NCI-H1930 (cell line): ENCODE measurements at places on chromosomes 6 and 20.

DNA sequence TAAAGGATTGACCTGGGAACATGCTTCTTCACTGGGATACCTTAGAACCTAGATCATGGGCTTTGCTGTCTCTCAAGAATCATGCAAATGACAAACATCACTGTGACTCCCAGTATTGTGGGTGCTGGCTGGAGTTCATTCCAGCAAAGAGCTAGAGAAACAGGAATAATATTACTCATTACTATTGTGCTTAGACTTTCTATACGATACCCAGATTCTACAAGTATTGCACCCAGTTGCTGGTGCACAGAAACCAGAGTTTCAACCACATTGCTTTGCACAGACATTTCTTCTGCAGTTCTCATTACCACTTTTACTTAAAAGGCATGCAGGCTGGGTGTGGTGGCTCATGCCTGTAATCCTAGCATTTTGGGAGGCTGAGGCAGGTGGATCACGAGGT lies 220.4 kb upstream of the ZNF217 start:
- no peak for DNase-seq

- no peak for DNase-seq
These were observed 265.5 kb downstream of the ADGB start for GRCh38 chr6:146864300-146864699.

DNA sequence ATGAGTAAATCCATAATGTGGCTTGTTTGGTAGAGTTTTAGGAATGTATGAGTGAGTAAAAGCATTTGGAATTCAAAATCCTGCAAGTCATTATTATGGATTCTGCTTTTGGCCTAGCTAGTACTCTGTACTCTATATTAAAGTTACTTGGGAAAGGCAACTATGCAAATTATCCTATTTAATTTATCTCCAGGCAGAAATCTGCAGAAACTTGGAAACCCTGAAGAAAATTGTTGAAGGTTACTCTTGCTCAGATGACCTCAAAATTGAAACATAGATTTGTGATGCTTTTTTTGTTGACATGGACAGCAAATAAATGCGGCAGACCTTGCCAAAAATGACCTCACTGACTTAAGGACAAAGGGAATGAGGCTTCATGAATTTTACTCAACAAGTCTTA lies 477.1 kb upstream of the EYS start:
- DNase-seq: no peak

GRCh38 chr20:23165964-23166363 lies 79.8 kb upstream of the CD93 start:
- DNase-seq: no peak

DNA sequence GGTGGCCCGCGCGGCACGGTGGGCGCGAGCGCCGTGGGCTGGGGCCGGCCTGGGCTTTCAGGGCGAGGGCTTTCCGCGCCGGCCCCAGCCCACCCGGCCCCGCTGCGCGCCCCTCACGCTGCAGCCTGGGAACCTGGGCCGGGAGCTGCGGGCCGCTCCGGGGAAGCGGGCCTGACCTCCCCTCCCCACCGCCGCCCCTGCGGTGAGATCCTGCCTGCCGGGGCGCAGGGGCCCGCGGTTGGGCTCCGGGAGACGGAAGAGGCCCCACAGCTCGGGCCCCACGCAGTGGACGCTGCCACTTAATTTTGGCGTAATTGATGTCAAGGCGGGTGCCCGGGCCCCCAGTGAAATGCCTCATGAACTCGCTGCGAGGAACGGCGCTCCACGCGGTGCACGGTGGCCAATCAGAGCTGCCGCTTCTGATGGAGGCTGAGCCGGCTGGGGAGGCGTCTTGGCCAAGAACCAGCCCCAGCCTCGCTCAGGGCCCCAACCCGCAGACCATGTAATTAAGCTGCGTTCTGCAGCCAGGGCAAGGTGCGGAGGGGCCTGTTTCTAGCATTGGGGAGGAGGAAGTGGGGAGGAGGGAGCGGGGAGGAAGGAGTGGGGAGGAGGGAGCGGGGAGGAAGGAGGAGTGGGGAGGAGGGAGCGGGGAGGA lies 96.1 kb upstream of the BHLHE23 start:
- DNase-seq: no peak

DNA sequence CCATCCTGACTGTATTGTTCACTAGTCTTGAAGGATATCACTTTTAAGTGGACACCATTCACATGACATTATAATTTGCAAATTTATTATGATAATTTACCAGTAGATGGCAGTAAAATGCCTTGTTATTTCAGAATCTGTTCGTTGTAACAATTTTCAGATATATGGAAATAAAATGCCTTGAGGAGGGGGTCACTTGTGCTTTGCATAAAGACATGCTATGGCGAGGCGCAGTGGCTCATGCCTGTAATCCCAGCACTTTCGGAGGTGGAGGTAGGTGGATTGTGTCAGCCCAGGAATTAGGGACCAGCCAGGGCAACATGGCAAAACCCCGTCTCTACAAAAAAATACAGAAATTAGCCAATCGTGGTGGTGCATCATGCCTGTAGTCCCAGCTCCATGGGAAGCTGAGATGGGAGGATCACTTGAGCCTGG lies 9.0 kb upstream of the NCOA6 start:
- peak; percentile 9 for DNase-seq

- no peak for DNase-seq
These were observed 4.8 kb downstream of the F13A1 start for GRCh38 chr6:6315660-6316059.

DNA sequence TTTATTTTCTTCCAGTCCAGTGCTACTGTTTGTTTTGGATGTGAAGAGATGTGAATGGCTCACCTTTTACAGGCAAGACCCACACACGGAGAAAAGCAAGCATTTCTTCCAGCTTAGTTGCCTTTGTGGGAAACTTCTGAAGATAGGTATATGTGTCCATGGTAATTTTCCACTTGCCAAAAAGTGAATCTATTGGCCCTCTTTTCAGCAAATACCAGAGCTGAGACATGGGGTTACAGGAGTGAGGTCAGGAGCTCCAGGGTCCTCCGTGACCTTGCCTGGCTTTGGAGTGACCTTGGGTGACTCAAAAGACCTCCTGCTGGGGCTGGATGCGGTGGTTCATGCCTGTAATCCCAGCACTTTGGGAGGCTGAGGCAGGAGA lies 166.7 kb downstream of the SCML4 start:
- no peak for DNase-seq

DNA sequence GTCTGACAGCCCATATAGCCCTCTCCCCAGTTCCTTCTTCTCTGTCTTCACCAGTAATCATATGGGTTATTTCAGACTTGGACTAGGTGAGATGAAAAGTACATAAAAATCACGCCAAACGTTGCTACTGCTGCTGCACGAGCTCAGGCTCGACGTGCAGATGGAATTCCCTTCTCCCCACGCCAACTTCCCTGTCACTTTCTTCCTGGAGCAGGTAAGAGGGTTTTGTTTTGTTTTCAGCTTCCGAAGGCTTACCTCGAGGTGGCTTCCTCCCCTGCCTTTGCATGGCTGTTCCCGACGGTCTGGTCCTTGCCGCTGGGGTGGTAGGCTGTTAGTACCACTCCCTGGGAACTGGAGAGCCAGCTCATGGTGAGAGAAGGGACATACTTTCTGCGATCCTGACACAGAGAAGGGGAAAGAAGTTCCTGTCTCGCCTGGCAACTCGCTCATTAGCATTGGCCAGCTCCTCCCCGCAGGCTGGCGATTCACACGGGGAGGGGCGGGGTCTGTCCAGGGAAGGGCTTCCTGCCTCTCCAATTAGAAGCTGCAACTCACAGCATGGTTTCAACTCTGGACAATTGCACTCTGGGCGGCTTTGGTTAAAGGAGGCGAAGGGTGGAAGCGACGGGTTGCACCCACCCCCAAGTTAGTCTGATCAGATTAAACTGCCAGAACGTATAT lies at the start of gene ARHGAP18:
TSS of gene ARHGAP18 (minus strand) at position 409 of the 681 bp plus-strand sequence. CDS start at position 368, 41 bp downstream.
- DNase-seq: no peak

DNA sequence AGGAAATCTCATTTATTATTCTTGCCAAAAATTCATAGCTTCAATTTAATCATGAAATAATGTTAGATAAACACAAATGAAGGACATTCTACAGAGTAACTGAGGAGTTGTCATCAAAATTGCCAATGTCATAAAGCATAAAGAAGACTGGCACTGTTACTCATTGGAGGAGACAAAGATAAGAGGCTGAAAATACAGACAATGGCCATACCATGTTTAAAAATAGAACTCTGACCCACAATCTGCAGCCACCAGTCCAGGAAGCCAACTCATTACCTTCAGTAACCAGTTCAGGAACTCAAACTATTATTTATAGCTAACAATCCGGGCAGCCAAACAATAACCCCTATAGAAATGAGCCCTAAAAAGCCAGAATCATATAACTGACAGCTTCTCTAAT lies 795.6 kb downstream of the TENT5A start:
- DNase-seq: no peak

- no peak for DNase-seq
These were observed 105.8 kb downstream of the CARMIL1 start for GRCh38 chr6:25384967-25385366.

- DNase-seq: no peak
These were observed 13.2 kb upstream of the SERINC1 start for GRCh38 chr6:122484760-122485159.

DNA sequence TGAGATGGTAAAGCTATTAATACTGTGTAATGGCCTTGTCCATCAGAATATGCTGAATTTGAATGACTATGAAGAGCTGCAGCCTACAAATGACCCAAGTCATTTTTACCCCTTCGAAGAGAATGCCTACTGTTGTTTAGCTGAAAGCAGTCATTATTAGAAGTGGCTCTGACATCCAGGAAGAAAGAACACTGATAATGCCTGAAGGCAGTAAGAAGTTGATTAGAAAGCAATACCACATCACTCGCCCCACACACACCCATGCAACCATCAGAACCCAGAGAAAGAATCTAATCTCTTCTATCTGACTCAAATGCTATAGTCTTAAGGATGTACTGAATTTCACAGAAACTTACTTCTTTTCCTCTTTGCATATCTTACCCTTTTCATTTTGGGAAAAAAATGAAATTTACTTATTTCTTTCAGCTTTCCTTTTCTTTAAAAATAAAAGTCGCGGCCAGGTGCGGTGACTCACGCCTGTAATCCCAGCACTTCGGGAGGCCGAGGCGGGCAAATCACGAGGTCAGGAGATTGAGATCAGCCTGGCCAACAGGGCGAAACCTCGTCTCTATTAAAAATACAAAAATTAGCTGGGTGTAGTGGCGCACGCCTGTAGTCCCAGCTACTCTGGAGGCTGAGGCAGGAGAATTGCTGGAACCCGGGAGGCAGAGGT lies 61.0 kb downstream of the ARHGAP18 start:
- DNase-seq: no peak

- no peak for DNase-seq
These were observed at the start of gene DST for GRCh38 chr6:56642366-56643261. Gene DST (minus strand): TSS chr6:56642889.

DNA sequence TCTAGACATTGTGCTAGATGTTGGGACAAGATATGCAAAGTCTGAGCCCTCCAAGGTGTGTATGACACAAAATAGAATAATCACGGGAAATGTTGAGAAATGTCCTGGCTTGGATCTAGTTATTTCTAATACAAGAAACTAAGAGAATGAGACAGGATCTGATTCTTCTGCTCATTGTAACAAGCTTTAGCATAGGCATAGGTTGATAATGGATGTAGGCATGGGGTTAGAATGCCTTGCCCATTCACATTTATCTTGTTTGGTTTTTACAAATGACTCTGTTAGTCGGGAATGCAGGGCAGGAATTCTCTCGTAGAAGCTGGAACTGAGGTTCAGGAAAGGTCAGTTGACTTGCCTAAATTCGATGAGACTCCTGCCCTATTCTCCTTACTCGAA lies 1.5 kb upstream of the SLC26A8 start:
- DNase-seq: no peak

DNA sequence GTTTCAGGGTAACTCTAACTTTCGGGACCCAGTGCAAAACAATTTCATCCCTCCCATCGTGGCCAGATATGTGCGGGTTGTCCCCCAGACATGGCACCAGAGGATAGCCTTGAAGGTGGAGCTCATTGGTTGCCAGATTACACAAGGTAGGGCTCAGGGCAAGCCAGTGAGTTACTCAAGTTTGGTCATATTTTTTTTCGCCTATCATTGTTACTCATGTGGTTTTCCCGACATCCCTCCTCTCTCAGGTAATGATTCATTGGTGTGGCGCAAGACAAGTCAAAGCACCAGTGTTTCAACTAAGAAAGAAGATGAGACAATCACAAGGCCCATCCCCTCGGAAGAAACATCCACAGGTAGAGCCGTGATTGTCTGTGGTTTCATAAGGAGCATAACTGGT lies 58.2 kb downstream of the DCBLD1 start:
- no peak for DNase-seq

DNA sequence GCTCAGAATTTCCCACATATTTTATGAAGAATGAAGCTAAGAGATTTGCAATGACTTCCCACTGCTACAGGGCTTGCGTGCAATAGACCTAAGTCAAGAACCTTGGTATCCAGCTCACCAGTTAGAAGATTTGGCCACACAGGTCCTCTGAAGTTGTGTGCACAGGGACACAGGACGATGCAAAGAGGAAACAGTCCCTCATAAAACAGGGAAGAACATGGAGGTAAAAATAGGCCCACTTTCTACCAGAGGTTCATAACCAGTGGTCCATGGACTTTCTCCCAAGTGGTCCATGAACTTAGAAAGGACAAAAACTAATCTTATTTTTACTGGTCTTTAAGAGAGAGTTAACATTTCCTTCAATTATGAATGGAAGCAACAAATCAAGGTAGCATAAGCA lies 1.3 kb downstream of the ZKSCAN4 start:
- DNase-seq: no peak

DNA sequence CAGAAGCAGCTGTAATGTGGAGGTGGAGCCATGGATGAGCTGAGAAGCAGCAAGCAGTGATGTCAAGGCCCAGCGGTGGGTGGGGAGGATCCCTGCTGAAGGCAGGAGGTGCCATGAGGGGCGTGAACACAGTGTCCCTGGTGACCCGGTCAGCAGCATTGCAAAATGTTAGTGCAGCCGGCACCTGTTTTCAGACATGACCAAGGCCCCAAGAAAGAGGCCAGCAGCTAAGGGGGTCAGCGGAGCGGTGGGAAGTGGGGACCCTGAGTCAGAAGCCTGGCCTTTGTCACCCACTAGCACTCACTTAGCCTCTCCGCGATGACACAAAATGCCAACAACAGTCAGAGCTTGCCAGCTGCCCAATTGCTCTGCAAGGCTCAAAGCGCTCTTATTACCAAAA lies 51.9 kb downstream of the TMEM242 start:
- DNase-seq: no peak

DNA sequence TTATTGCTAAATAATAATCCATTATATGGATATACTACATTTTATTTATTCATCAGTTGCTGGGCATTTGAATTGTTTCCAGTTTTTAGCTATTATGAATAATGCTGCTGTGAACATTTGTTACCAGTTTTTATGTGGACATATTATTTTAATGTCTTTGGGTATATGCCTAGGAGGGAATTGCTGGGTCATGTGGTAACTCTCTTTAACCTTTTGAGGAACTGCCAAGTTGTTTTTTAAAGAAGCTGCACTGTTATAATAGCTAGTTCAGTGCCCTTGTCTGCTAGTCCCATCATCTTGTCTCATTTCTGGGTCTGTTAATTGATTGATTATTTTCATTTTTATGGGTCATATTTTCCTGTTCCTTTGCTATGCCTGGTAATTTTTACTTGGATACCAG lies 56.3 kb downstream of the FOXO3 start:
- no peak for DNase-seq

GRCh38 chr20:45355209-45356084 lies 7.2 kb upstream of the SDC4 start:
- DNase-seq: no peak
